Activated naive CD8-positive, alpha-beta T cell treated with anti-CD3 and anti-CD28 coated beads, Interleukin-2, amount 10 ng/mL, durations not matched to agents 7 days and 5 days (primary cell): ENCODE measurements at places on chromosomes 1 and 21.
A peak's percentile ranks its signal among the peaks of the same experiment; 100 is the strongest.

GRCh38 chr1:78168306-78168705 is 122.5 kb downstream of the GIPC2 start:
- no peak for DNase-seq
- H3K27me3 ChIP-seq: peaks cover 9% of the 10 kb centered on the region
- H3K4me3 ChIP-seq: no peak overlapping the region
- no peak overlapping the region for H3K27ac ChIP-seq
- H3K36me3 ChIP-seq: no peaks in the 10 kb centered on the region

- H3K27ac ChIP-seq: no peak overlapping the region
- H3K36me3 ChIP-seq: no peaks in the 10 kb centered on the region
- DNase-seq: no peak
- H3K4me3 ChIP-seq: no peak overlapping the region
- no peaks in the 10 kb centered on the region for H3K4me1 ChIP-seq
Observed at GRCh38 chr1:76065270-76065669, 9.3 kb upstream of the ST6GALNAC3 start.

GRCh38 chr1:78664763-78665162 is 15.1 kb downstream of the IFI44 start:
- H3K4me1 ChIP-seq: peaks cover 24% of the 10 kb centered on the region
- H3K4me3 ChIP-seq: no peak overlapping the region
- no peaks in the 10 kb centered on the region for H3K27me3 ChIP-seq
- DNase-seq: no peak
- no peak overlapping the region for H3K27ac ChIP-seq
- H3K36me3 ChIP-seq: peaks cover 57% of the 10 kb centered on the region

DNA sequence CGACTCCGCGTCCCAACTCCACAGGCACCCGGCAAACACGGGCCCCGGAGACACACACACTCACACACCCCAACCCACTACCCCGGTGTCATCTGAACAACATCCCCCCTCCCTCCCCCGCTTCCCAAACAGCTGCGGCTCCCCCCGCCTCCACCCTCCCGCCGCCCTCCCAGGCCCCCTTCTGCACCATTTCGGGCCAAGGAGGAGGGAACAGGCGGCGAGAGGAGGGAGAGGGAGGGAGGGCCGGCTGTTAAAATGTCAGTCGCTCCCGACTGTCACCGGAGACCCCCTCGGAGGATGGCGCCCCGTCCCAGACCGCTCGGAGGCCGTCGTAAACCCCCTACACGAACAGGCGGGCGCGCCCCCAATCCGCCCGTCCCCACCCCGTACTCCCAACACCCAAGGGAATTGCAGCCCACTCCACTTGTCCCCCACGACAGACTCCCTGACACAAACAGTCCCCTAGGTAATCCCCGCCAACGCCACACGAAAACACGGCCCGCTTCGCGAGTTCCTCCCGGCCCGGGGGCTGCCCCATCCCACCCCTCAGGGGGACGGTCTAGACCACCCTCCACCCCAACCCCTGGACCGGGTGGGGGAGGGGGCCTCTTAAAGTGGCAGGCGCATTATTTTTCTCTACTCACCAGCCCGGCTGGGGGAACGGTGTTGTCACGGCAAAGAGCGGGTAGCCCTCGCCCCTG is 583 bp downstream of the MEF2D start:
- peak; percentile 38 for DNase-seq
- H3K36me3 ChIP-seq: peaks cover 10% of the 10 kb centered on the region
- H3K27me3 ChIP-seq: no peaks in the 10 kb centered on the region
- H3K4me1 ChIP-seq: peaks cover 60% of the 10 kb centered on the region

GRCh38 chr1:8176279-8176678 is 141.6 kb upstream of the SLC45A1 start:
- H3K27me3 ChIP-seq: peaks cover 2% of the 10 kb centered on the region
- no peaks in the 10 kb centered on the region for H3K4me1 ChIP-seq
- no peak overlapping the region for H3K4me3 ChIP-seq

DNA sequence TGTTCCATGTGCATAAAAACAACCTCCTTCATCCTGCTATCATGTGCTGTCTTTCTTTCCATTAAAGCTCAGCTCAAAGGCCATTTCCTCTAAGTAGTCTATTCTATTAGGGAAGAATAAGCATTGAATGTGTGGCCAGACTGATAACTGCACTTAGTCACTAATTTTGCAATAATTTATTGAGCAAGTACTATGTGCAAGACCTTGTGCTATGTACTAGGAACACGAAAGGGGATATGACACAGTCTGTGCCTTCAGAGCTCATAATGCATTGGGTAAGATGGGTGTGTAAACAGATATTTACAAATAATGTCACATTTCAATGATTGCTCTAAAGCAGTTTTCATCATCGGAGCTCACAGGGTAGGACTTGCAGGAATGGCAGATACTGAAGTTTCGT is 54.2 kb downstream of the NMNAT2 start:
- H3K4me3 ChIP-seq: no peak overlapping the region
- H3K27me3 ChIP-seq: peaks cover 16% of the 10 kb centered on the region
- H3K27ac ChIP-seq: no peak overlapping the region
- DNase-seq: no peak
- H3K4me1 ChIP-seq: no peaks in the 10 kb centered on the region
- no peaks in the 10 kb centered on the region for H3K36me3 ChIP-seq

DNA sequence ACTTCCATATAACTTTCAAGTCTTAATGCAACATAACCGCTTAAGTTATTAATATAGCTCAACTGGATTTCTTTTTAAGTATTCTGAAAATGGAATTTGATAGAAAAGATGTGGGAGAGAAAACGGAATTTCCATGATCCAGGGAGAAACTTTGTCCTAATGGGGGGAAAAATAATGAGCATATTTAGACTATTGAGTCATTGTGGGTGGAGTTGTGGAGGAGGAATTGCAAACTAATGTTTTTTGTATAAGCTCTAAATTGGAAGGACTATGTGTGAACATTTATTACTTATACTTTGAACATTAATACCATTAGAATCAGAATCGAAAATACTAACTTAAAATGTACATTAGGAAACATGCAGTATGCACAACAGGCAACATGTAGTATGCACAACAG is 159.9 kb upstream of the NEGR1 start:
- no peaks in the 10 kb centered on the region for H3K27me3 ChIP-seq
- DNase-seq: no peak
- H3K4me3 ChIP-seq: no peak overlapping the region
- H3K27ac ChIP-seq: no peak overlapping the region
- H3K4me1 ChIP-seq: no peaks in the 10 kb centered on the region
- H3K36me3 ChIP-seq: no peaks in the 10 kb centered on the region

DNA sequence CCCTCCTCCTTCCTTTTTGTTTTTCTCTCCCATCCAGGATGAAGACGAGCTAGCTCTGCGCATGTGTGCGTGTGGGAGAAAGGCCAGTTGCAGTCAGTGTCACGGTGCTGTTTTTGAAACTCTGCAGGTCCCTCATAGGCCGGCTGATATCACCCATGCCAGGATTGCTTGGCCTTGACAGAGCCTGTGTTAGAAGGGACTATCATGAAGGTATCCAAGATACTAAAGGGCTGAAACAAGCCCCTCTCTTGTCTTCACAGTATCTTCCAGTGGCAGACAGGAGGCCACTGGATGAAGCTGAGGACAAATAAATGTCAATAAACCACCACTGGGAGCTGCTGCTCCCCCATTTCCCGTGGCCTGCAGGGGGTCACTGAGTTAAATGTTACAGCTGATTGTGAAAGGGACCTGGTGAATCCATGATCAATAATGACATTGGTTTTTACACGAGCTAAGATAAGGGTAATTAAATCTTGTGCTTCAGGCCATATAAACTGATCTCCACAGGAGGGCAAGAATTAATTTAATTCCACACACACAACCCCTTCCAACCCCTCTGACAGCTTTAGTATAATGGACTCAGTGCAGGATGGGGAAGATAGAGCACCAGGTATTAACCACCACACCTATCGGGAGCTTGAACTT is 64.6 kb upstream of the TARBP1 start:
- H3K27ac ChIP-seq: peak overlapping the region; percentile 87
- peaks cover 34% of the 10 kb centered on the region for H3K4me1 ChIP-seq
- no peaks in the 10 kb centered on the region for H3K27me3 ChIP-seq

DNA sequence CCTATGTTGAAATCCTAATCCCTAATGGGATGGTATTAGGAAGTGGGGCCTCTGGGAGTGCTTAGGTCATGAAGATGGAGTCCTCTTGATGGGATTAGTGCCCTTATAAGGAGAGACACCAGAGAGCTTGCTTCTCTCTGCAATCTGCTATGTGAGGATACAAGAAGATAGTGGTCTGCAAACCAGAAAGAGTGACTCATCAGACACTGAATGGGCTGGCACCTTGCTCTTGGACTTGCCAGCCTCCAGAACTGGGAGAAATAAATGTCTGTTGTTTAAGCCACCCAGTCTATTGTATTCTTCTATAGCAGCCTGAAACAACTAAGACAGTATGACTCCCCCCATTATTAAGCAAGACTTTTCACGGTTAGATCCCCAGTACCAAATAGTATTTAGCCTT is 43.3 kb downstream of the C8B start:
- H3K27me3 ChIP-seq: peaks cover 3% of the 10 kb centered on the region
- DNase-seq: no peak
- no peak overlapping the region for H3K27ac ChIP-seq

GRCh38 chr1:5189384-5189783 is 535.0 kb downstream of the AJAP1 start:
- no peak overlapping the region for H3K4me3 ChIP-seq
- no peaks in the 10 kb centered on the region for H3K27me3 ChIP-seq
- H3K4me1 ChIP-seq: no peaks in the 10 kb centered on the region
- no peak overlapping the region for H3K27ac ChIP-seq
- no peaks in the 10 kb centered on the region for H3K36me3 ChIP-seq

DNA sequence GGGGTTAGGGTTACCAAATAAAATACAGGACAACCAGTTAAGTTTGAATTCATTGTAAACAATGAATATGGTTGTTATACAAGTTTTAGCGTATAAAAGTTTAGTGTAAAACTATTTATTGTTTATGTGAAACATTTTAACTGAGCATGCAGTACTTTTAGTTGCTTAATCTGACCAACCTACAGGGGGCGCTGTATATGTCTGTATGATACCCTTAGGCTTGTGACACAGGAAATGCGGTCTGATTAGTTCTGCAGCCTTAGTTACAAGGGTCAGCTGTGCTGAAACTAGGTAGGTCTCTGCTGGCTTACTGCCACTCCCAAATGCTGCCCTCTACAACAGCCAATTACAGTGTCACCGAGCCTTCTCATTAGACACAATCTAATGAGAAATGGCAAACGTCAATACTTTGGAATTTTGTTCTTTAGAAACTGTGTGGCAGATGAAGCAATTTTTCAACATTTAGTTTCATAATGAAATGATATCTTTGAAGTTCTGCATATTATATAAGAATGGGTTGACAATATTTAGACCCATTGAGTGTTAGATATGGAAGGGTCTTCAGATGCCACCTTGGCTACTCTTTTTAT is 56.2 kb downstream of the NTNG1 start:
- H3K27ac ChIP-seq: no peak overlapping the region
- no peak overlapping the region for H3K4me3 ChIP-seq
- DNase-seq: no peak
- no peaks in the 10 kb centered on the region for H3K36me3 ChIP-seq
- H3K4me1 ChIP-seq: no peaks in the 10 kb centered on the region

DNA sequence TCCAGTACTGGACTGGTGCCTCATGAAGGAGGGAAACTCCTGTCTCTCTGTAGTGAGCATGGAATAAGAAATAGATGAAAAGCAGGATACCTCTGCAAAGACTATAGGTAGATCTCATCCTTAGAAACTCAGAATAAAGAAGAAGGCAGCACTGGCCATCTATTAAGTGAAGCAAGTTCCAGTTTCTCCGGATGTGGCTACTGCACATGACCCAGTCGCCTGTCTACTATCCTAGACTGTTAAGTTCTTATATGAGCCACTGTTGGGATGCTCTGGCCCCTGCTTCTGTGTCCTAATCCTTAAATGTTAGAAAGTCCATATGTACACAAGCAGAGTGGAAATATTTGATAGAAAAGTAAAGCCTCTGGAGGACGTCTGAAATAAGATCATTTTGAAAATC is 2.2 kb downstream of the FASLG start:
- H3K27me3 ChIP-seq: no peaks in the 10 kb centered on the region
- H3K36me3 ChIP-seq: peaks cover 32% of the 10 kb centered on the region
- peak overlapping the region; percentile 81 for H3K4me3 ChIP-seq
- H3K27ac ChIP-seq: peak overlapping the region; percentile 66
- DNase-seq: no peak
- peaks cover 56% of the 10 kb centered on the region for H3K4me1 ChIP-seq

DNA sequence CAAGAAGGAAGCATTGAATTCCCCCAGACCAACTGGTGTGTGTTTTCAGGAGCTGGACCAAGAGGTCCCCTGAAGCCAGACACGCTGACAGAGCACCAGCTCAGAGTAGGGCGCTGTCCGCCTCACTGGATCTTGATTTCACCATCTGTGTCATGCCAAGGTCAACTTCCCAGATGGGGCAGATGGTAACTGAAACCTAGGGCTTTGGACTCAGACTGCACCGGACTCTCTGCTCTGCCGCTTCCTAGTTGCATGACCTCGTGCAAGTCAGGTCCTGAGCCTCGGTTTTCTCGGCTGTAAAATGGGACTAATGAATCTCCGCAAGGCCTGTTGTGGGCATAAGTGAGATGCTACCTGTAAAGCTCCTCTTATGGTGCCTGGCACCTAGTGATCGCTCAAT is 17.9 kb upstream of the CASZ1 start:
- H3K4me3 ChIP-seq: no peak overlapping the region
- H3K27me3 ChIP-seq: peaks cover 4% of the 10 kb centered on the region
- DNase-seq: no peak
- H3K27ac ChIP-seq: no peak overlapping the region
- H3K36me3 ChIP-seq: no peaks in the 10 kb centered on the region

DNA sequence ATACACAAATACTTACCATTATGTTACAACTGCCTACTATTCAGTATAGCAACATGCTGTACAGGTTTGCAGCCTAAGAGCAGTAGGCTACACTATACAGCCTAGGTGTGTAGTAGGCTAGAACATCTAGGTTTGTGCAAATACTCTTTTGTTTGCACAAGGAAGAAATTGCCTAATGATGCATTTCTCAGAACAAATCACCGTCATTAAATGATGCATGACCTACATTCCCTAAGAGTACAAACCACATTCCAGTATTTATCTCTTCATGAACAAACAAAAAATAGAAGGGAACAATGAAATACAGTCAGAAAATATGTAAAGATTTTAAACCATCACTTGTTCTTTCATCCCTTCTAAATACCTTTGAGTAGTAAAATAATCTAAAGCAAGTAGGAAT is 109.7 kb upstream of the HP1BP3 start:
- H3K27ac ChIP-seq: no peak overlapping the region
- peaks cover 6% of the 10 kb centered on the region for H3K36me3 ChIP-seq
- H3K4me1 ChIP-seq: no peaks in the 10 kb centered on the region
- H3K4me3 ChIP-seq: no peak overlapping the region
- H3K27me3 ChIP-seq: no peaks in the 10 kb centered on the region
- DNase-seq: no peak

- H3K4me3 ChIP-seq: no peak overlapping the region
- no peak overlapping the region for H3K27ac ChIP-seq
- peaks cover 38% of the 10 kb centered on the region for H3K27me3 ChIP-seq
- H3K4me1 ChIP-seq: peaks cover 33% of the 10 kb centered on the region
- H3K36me3 ChIP-seq: peaks cover 2% of the 10 kb centered on the region
Observed at GRCh38 chr1:23563755-23564374, 4.6 kb upstream of the ID3 start.

- H3K4me1 ChIP-seq: peaks cover under 1% of the 10 kb centered on the region
- peak overlapping the region; percentile 25 for H3K27ac ChIP-seq
- H3K36me3 ChIP-seq: peaks cover 2% of the 10 kb centered on the region
Observed at GRCh38 chr1:62045574-62045973, 149.1 kb upstream of the L1TD1 start.

GRCh38 chr1:58888833-58889232 is 105.0 kb upstream of the JUN start:
- peaks cover 7% of the 10 kb centered on the region for H3K36me3 ChIP-seq
- H3K4me1 ChIP-seq: peaks cover 32% of the 10 kb centered on the region
- peaks cover 5% of the 10 kb centered on the region for H3K27me3 ChIP-seq
- DNase-seq: no peak
- no peak overlapping the region for H3K27ac ChIP-seq
- H3K4me3 ChIP-seq: no peak overlapping the region
